M059J (cell line): ENCODE measurements at places on chromosomes 4 and X. TPM values are rescaled to one million over a fixed set of nuclear protein-coding genes. Genes with fewer than 3 reads are reported as not detected.

DNA sequence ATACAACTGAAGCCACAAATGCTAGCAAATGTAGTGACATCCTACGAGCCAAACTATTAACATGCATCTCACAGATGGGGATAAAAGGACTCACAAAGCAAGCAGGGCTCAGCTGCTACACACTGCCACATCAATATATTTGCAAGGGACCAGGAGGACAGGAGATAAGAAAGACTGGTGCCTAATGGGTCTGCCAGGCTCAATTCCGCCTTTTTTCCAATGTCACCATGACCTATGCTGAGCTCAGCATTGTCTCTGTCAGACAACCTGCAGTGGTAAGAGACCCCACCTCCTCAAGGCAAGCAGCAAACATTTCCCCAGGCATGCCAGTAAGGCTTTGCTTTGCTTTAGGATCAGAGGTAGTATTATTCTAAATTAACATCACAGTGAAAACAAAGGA, 435 bp downstream of the DCX start:
- no peak for DNase-seq

DNA sequence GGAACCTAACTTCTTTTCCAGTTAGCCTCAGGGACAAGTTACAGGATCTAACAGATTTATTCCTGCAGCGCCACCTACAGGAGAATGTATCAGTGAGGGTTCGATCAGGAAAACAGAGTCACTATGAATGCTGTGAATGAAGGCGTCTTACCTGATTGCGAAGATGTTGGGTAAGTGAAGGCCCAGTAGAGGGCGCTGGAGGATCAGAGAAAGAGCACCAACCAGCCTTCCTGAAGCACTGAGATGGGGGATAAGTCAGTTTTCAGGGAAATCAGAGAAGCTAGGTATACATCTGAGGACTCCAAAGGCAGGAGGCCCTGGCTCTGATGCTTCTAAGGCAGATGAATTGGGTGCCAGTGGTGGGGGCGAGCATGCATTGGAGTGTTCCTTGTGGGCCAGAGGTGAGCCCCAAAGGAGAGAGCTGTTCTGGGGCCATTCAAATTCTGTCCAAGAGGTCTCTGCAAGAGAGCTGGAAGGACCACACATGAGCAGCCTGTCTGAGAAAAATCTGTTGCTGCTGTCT, 169.9 kb upstream of the AADAT start:
- peak; percentile 61 for DNase-seq

DNA sequence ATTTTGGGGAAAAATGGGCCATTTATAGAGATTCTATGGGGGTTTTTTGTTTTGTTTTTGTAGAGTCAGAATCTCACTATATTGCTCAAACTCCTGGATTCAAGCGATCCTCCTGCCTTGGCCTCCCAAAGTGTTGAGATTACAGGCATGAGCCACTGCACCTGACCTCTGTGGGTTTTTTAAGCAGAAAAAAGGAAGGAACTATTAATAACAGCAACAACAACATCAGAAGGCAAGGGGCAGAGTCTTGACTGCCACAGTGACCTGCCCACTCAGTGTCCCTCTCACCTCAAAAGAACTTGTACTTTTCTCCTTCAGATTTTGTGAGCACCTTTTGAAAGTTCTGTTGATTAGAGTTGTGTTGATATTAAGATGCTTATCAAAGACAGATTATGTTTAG, 48.1 kb downstream of the FNIP2 start:
- no peak for DNase-seq

DNA sequence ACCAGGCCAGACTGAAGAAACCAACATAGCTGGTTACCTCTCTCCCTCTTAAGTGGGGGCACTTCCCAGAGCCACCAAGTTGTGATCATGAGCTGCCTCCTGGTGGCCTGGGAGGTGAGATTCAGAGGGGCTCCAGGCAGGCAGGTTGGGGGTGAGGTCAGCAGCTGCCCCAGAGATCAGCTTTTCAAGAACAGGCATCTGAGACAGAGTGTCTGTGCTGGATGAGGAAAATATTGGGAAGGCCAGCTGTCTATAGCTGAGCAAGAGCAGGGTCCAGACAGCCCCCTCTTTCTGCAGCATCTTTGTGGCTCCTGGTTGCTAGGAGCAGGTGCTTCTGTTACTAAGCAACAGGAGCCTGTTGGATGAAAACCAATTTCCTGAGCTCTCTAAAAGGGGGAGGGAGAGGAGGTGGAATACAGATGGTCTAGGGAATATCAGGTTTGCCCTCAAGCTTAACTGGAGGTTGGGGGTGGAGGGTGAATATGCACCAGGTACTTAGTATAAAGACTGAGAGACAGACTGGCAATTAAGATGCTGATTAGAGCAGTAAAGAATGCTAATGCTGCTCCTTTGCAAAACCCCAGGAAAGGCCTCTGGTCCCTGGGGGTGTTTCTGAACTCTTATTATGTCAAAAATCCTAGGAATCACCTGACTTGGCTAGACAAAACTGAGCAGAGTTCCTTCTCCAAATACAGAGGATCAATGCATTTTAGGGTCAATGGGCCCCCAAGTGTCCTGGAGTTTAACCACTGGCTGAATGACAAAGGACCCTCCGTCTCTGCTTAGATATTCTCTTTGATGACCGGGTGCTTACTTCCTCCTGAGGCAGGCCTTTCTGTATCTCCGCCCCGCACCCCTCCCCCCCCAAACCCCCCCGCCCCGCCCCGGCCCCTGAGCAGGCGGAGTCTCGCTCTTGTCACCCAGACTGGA, 21.4 kb downstream of the ZCCHC13 start:
- no peak for DNase-seq

- no peak for DNase-seq
Measured at GRCh38 chr4:183132865-183133264, 33.8 kb downstream of the WWC2 start.

DNA sequence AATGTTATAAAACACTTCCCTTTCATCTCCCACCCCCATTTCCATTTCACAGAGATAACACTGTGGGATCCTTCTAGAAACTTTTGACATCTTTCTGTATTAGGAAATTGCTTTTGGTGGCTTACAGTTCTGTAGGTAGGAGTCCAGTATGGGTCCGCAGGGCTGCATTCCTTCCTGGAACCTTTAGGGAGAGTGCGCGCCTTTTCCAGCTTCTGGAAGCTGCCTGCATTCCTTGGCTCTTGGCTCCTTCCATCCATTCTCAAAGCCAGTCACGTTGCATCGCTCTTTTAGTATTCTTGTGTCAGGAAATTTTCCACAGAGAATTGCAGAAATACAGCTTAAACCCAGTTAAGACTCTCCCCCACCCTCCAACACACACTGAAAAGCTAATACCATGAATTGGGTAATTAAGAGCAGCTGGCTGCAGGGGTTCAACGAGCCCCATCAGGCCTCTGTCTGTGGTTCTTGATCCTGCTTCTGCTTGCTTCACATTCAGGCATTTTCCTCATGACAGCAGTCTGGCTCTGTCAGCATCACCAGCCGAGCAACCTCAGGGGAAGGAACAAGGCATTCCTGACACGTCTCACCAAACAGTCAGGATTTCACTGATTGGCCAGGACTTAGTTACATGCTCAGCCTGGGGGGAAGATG, 48.8 kb downstream of the SEPTIN11 start:
- no peak for DNase-seq

- no peak for DNase-seq
Measured at GRCh38 chr4:141240259-141240658, 19.6 kb downstream of the ZNF330 start.

DNA sequence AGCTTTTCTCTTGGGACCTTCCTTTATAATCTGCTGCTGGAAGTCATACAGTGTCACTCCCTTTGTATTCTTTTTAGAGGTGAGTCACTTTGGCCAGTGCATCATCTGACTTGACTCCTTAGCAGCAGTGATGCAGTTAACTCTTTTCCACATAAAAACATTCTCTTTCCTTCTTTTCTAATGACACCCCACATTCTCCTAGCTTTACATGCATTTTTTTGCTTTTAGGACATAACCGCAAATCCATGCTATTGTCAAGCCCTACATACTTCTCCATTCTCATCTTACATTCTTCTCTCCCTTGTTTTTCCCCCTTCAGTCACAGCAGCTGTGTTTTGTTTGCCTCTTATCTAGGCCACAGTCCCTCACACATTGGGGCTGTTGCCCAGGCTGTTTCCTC, 55.1 kb downstream of the ZNF330 start:
- peak; percentile 85 for DNase-seq

GRCh38 chr4:37561196-37561802, 124.9 kb downstream of the RELL1 start:
- DNase-seq: no peak

- DNase-seq: no peak
Measured at GRCh38 chrX:1295550-1295949, 26.9 kb downstream of the CSF2RA start.

DNA sequence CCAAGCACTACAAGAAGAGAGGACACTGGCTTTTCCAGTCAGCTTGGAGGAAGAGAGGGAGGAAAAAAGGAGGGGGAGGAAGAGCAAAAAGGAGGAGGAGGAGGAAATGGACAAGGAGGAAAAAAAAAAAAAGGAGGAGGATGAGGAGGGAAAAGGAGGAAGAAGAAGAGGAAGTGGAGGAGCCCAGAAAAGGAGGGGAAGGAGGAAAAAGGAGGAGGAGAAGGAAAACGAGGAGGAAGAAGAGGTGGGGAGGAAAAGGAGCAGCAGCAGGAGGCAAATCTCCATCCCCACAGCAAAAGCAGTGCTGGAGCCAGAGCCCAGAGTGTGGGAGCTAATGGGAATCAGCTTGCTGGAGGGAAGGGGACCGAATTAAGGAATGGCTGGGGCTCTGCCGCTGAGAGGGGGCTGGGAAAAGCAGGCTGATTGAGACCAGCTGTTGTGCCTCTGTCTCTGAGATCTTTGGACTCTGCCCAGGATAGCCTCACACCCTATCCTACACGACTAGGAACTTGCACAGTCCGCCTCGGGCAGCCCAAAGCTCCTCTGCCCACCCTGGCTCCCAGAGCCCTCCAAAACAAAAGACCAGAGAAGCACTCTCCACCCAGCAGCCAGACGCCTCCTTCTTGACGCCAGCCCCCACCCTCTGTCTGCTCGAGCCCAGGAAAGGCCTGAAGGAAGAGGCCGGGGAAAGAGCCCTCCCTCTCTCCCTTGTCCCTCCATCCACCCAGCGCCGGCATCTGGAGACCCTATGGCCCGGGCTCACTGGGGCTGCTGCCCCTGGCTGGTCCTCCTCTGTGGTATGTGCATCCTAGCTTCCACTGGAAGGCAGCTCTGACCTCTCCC, at the start of gene XPNPEP2:
Gene XPNPEP2, plus strand, starts transcription at position 514 of the 843 bp plus-strand sequence. Its CDS starts 235 bp downstream, at position 749.
- DNase-seq: no peak

GRCh38 chr4:61938250-61938846, 738.2 kb downstream of the ADGRL3 start:
- DNase-seq: no peak

DNA sequence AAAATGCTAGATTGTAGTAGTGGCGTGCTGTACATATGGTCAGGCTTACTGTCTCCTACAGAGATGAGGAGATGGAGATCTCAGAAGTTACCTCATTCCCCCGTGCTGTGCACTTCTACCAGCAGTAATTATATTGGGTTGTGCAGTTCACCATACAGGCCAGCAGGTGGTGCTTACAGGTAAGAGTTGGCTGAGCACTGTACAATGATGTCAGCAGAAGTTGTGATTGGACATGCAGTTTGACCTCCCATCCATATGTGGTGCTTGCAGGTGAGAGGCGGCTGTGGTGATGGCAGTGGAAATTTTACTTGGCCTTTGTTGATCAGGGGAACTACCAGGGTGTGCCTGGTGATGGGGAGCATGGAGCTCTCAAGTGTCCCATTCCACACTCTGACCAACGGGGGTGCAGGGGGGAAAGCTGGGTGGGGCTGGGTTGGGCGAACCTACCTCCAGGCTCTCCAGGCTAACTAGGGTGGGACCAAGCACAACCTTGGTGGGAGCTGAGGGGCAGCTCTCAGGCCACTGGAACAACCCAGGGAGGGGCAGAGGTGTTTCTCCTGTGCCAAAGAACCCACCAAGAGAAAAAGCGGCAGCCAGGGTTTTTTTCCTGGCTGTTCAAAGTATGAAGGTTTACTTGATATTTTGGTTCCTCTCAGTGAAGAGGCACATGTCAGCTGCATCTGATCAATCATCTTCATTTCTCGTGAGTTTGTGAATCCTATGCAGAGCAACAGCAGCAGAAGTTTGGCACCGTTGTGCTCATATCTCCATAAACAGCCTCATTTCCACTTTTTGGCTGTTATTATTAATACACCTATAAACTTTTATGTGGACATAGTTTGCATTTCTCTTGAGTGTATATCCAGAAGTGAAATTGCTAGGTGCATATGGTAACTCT, 73.8 kb upstream of the FREM3 start:
- peak; percentile 36 for DNase-seq

DNA sequence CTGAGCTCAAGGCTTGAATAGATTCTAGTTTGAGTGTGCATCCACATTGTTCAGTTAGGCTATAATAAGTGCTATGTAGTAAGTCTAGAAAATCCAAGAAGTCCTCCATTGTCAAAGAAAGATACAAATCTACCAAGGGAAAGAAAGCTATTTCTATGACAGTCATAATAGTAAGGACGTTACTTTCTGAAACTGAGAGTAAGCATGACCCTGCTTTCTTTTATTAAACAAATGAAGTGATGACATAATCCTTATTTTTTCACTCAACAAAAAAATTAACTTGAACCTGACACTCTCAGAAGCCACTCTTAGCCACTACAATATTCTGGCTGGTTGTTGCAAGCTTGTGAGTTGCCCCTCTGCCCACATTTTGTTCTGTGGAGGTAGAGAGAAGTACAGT, 33.8 kb upstream of the AMELX start:
- no peak for DNase-seq

GRCh38 chr4:1207603-1208265, 35.4 kb upstream of the SPON2 start:
- peak; percentile 24 for DNase-seq

The IL13RA1 gene
- 141 and 174 TPM in 2 replicates for total RNA-seq

The CXCL8 gene
- 33.1 and 33.9 TPM in 2 replicates for total RNA-seq

The XPNPEP2 gene
- total RNA-seq: not detected in 2 replicates

The GYG2 gene
- 3.9 and 5.2 TPM in 2 replicates for total RNA-seq

The CT83 gene
- not detected in 2 replicates for total RNA-seq
